ENCODE measurements at places on chromosomes 7 and 10.

- no peaks in the 10 kb centered on the region for H3K36me3 ChIP-seq
- no peak for DNase-seq
- no peak overlapping the region for H3K27ac ChIP-seq
- H3K4me3 ChIP-seq, result no peak overlapping the region
These were observed 12.8 kb upstream of the COL17A1 start for GRCh38 chr10:104098358-104098925.

DNA sequence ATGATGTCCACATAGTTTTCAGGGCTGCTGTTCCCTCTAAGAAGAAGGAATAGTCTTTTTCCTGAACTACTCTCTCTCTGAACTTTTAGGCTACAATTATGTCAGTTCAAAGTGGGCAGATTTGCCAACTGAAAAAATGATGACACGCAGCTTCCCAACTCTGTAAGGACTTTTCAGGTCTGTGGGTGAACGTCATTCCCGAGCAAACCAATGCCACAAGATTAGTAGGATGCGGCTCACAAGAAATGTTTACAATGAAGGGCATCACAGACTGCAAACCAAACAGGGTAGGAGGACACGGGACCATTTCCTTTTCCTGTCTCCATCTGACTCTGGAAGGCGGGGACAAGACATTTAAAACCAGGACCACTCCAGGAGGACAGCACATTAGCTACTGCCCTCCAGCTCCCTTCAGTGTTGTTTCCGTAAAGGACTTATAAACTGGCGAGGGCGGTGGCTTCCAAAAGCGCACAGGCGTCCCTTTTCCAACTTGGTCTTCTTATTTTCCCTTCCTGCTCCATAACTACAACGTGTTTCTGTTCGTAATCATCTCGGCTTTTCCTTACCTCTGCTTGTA lies 539 bp upstream of the MKLN1 start:
- H3K27me3 ChIP-seq, result no peaks in the 10 kb centered on the region
- H3K4me1 ChIP-seq, result no peaks in the 10 kb centered on the region
- DNase-seq, result no peak
- peak overlapping the region; percentile 95 for H3K4me3 ChIP-seq
- H3K27ac ChIP-seq, result no peak overlapping the region

DNA sequence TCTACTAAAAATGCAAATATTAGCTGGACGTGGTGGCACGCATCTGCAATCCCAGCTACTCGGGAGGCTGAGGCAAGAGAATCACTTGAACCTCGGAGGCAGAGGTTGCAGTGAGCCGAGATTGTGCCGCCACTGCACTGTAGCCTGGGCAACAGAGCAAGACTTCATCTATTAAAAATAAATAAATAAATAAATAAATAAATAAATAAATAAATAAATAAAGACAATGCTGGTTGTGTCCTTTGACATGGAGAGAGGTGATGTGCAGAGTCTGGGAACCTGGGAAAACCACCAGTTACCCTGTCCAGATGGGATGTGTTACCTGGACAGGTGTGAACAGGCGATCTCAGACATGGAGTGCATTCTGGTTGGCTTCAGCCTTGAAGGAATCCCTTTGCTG lies 102.5 kb downstream of the COBL start:
- no peak for DNase-seq
- H3K4me3 ChIP-seq, result no peak overlapping the region
- H3K36me3 ChIP-seq, result no peaks in the 10 kb centered on the region
- H3K27me3 ChIP-seq, result no peaks in the 10 kb centered on the region

DNA sequence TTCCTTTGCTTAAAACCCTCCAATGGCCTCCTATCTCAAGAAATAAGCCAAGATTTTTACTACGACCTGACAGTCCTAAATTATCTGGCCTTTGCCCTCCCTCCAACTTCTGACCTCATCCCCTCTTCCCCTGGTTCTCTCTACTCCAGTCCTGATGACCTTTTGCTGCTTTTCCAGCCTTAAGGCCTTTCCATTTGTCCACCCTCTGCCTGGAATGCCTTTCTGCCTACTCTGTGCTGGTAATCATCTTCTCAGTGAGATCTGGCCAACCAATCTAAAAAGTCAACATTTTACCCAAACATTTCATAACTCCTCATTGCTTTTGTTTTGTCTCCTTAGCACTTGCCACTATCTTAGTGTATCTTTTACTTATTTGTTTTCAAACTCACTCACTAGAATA lies 75.7 kb downstream of the VPS41 start:
- no peaks in the 10 kb centered on the region for H3K36me3 ChIP-seq
- H3K4me1 ChIP-seq, result 0 out of 2 replicates have a peak, but pooled peaks cover 1% of the 10 kb centered on the region
- no peak overlapping the region for H3K27ac ChIP-seq
- DNase-seq, result no peak

DNA sequence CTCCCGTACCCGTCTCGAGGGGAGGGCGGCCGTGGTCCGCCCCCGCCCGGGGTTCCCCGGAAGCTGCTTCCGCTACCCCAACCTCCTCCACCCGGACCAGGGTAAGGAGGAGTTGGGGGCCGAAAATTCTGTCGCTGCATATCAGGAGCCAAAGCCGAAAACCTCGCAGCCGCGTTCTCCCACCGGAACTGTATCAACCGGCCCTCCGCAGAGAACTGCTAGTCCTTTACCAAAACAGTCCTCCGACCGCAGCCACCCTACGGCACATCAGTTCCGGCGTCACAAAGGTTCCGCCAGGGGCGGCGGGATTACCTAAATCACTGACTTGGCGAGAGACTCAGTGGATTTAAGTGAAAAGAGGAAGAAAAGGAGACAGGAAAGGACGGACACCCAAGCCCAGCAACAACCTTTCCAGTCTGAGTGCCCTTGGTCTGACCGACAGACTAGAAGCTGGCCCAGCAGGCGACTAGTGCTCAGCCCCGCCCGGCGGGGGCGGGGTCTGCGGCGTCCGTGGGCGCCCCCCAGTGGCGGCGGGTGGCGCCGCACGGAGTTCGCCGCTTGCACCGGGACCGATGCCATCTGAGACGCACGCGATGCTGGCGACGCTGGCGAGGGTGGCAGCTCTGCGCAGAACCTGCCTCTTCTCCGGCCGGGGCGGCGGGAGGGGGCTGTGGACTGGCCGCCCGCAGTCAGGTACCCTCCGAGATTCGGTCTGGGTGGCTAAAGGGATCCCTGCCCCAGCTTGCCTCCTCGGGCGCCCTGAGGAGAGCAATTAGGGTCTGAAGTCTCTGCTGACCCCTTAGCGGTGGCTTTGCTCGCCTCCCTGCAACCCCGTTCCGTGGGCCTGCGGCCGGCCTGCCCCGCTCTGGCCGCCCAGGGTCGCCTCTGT lies at the start of the genes MPLKIP and SUGCT:
MPLKIP (minus strand) TSS at position 195 of the 889 bp plus-strand sequence; CDS start at position 140, 55 bp downstream.
SUGCT (plus strand) TSS at position 578 of the 889 bp plus-strand sequence.
- H3K27me3 ChIP-seq, result no peaks in the 10 kb centered on the region
- no peak within 1 kb of the TSS for H3K27ac ChIP-seq
- H3K36me3 ChIP-seq, result no peaks in the 10 kb centered on the region
- H3K4me1 ChIP-seq, result no peaks in the 10 kb centered on the region
- peak within 1 kb of the TSS; percentile 87 for H3K4me3 ChIP-seq

DNA sequence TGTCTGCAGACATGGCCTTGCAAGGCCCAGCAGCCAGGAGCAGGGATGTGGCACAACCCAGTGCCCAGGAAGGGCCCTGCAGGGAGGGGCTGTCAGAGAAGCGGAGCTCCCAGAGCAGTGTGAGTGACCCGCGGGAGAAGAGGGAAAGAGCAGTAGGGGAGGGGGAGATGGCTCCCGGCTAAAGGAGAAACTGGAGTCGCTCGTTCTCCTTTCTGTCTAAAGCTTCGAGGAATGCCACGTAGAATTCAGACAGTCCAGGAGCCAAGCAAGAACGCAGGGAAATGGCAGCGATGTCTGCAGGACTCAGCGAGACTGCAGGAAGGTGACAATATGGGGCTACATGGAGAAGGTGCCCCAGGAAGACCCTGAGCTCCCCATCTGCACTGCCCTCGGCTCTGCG lies 22.4 kb upstream of the HABP2 start:
- DNase-seq, result no peak
- no peaks in the 10 kb centered on the region for H3K4me1 ChIP-seq
- H3K27ac ChIP-seq, result no peak overlapping the region
- 0 out of 2 replicates have a peak, but pooled peaks cover 3% of the 10 kb centered on the region for H3K27me3 ChIP-seq
- H3K36me3 ChIP-seq, result no peaks in the 10 kb centered on the region

- H3K27ac ChIP-seq, result no peak overlapping the region
- H3K4me3 ChIP-seq, result no peak overlapping the region
- H3K36me3 ChIP-seq, result no peaks in the 10 kb centered on the region
- no peak for DNase-seq
These were observed 436.1 kb downstream of the TYW1 start for GRCh38 chr7:67432536-67433234.

GRCh38 chr10:129210876-129211275 lies 256.2 kb upstream of the MGMT start:
- no peaks in the 10 kb centered on the region for H3K27me3 ChIP-seq
- H3K36me3 ChIP-seq, result no peaks in the 10 kb centered on the region
- H3K27ac ChIP-seq, result no peak overlapping the region
- DNase-seq, result no peak
- no peak overlapping the region for H3K4me3 ChIP-seq

DNA sequence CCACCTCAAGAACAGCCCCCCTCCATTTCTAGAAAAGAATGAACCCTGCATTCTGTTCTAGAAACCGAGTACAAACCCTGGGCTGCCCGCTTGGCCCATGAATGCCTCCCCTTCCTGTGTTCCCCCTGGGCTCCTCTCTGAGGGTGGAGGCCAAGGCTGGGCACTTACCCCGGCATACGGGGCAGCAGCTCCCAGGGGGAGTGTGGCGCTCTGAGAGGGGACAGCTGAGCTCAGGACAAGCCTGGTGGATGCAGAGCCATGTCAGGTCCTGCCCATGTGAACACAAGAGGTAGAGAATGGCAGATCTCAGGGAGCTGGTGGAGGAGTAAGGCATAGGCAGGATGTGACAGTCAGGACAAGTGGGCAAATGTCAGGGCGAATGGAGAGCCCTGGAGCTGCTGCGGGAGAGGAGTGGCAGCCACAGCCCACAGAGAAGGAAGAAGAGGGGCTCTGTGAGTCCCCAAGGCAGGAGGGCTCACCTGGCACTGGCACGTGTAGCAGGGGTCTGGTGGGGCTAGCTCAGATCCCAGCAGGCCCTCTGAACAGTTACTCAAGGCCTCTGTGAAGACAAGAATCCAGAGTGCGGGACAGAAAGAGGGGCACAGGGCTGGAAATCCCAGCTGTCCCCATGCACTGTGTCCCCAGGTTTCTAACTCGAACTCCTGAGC lies 18.9 kb downstream of the ATP6V1F start:
- no peaks in the 10 kb centered on the region for H3K27me3 ChIP-seq
- H3K4me3 ChIP-seq, result no peak overlapping the region
- peaks cover 6% of the 10 kb centered on the region for H3K4me1 ChIP-seq
- no peak overlapping the region for H3K27ac ChIP-seq
- H3K36me3 ChIP-seq, result no peaks in the 10 kb centered on the region
- no peak for DNase-seq

GRCh38 chr10:6406220-6407033 lies 173.6 kb downstream of the PRKCQ start:
- no peak overlapping the region for H3K27ac ChIP-seq
- H3K27me3 ChIP-seq, result no peaks in the 10 kb centered on the region
- no peak for DNase-seq
- no peak overlapping the region for H3K4me3 ChIP-seq
- H3K4me1 ChIP-seq, result no peaks in the 10 kb centered on the region
- H3K36me3 ChIP-seq, result no peaks in the 10 kb centered on the region

DNA sequence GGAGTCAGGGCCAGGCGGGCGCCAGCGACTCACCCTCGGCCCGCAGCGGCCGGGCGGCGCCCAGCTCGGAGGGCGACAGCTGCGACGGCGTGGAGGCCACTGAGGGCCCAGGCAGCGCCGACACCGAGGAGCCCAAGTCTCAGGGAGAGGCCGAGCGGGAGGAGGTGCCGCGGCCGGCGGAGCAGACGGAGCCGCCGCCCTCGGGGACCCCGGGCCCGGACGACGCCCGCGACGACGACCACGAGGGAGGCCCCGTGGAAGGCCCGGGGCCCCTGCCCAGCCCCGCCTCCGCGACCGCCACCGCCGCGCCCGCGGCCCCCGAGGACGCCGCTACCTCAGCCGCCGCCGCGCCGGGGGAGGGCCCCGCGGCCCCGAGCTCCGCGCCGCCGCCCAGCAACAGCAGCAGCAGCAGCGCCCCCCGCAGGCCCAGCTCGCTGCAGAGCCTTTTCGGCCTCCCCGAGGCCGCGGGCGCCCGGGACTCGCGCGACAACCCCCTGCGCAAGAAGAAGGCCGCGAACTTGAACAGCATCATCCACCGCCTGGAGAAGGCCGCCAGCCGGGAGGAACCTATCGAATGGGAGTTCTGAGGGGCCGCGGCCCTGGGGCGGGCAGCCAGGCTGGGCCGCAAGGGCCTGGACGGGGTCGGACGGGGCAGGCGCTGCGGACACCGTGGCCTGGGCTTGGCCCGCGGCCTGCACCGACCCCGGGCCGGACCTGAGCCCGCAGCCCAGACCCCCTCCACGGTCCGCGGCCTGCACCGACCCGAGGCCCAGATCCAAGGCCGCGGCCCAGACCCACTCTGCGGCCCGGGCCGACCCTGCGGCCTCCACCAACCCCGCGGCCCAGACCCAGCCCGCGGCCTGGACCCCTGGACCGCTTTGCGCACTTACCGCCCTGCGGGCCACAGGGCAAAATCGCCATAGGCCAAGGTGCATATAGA lies 37.9 kb upstream of the SH2B2 start:
- DNase-seq, result no peak
- H3K4me3 ChIP-seq, result peak overlapping the region; percentile 21
- peaks cover 2% of the 10 kb centered on the region for H3K4me1 ChIP-seq
- H3K27ac ChIP-seq, result no peak overlapping the region

GRCh38 chr7:33432821-33433220 lies 303.5 kb downstream of the BBS9 start:
- no peak for DNase-seq
- H3K36me3 ChIP-seq, result no peaks in the 10 kb centered on the region
- H3K4me3 ChIP-seq, result no peak overlapping the region
- no peak overlapping the region for H3K27ac ChIP-seq
- no peaks in the 10 kb centered on the region for H3K27me3 ChIP-seq
- no peaks in the 10 kb centered on the region for H3K4me1 ChIP-seq

DNA sequence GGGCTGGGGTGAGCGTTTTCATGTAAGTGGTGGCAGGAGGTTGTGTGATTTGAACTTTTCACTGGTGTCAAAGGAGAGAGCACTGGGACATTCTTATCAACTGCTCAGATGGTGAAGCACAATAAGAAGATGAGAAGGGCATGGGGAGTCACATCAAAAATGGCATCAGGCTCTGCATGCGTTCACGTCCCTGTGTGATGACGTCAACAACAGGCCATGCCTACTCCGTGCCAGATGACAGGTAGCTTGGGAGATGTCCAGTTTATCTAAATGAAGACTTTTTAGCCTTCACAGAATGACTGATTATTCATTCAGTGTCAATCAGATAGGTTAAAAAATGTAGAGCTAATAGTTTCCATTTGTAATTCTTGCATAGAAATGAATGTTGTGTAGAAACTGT lies 264.3 kb upstream of the POM121L12 start:
- H3K27me3 ChIP-seq, result no peaks in the 10 kb centered on the region
- no peak overlapping the region for H3K4me3 ChIP-seq
- no peak overlapping the region for H3K27ac ChIP-seq
- H3K36me3 ChIP-seq, result no peaks in the 10 kb centered on the region
- H3K4me1 ChIP-seq, result no peaks in the 10 kb centered on the region

- H3K27ac ChIP-seq, result no peak overlapping the region
- no peaks in the 10 kb centered on the region for H3K27me3 ChIP-seq
- no peak overlapping the region for H3K4me3 ChIP-seq
These were observed 156.2 kb upstream of the LAMB4 start for GRCh38 chr7:108286290-108286904.

- no peak overlapping the region for H3K27ac ChIP-seq
- no peaks in the 10 kb centered on the region for H3K4me1 ChIP-seq
- no peaks in the 10 kb centered on the region for H3K27me3 ChIP-seq
- H3K4me3 ChIP-seq, result no peak overlapping the region
These were observed 178.3 kb downstream of the DYNC1I1 start for GRCh38 chr7:95950698-95951097.

All from iPS DF 6.9 (cell line).